ENCODE measurements at places on chromosomes 7 and 10.

DNA sequence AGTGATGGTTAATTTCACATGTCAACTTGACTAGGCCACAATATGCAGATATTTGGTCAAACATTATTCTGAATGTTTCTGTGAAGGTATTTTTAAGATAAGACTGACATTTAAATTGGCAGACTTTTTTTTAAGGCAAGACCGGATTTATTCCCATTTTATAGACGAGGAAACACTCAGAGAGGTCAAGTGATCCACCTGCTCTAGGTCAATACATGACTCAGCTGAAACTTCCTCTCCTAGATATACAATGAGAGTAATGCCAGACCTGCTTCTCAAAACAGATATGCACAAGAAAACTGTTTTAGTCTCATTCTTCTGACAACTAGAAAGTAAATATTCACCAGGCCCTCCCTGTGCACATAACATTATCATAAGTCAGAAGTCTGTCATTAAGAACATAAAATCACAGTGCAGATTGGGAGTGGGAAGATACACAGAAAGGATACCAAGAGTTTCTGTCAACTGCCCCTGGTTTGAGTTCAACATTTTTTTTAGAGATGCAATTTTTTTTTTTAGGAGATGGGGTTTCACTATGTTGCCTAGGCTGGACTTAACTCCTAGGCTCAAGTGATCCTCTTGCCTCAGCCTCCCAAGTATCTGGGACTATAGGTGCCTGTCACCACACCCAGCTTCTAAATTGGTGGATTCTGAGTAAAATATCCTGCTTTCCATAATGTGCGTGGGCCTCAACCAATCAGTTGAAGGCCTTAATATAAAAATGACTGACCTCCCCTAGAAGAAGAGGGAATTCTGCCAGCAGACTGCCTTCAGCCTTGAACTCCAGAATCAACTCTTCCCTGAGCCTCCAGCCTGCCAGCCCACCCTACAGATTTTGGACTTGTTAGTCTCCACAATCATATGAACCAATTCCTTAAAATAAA is 121.4 kb downstream of the ZFAND4 start:
- no peak for DNase-seq

GRCh38 chr7:128841921-128842673 is 11.9 kb downstream of the FLNC start:
- peak; percentile 45 for DNase-seq

GRCh38 chr7:137418841-137419240 is 75.3 kb upstream of the PTN start:
- DNase-seq, result no peak

DNA sequence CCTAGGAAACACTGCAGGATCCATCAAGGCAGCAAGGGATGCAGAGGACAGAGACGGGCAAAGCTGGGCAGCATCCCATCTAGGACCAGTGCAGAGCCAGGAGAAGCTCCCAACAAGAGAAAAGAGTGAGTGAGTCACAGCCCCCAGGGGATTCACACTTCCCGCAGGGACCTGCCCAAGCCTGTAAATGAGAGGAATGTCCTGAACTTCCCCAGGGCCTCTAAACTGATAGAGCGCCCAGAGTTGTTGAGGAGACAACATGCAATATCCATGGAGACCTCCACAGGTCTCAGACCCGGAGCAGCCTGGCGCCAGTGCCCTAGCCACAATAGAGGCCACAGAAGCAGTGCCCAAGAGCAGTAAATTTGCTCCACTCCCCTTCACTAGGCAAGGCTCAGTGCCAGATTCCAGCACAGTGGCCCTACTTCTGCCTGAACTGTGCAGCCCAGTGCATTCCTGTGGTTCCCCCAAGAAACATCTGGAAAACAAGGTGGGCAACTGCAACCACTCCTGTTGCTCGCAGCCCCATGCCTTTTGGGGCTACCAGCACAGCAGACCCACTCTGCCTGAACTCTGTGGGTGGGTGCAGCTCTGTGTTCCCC is 567.5 kb downstream of the POM121L12 start:
- DNase-seq, result no peak

DNA sequence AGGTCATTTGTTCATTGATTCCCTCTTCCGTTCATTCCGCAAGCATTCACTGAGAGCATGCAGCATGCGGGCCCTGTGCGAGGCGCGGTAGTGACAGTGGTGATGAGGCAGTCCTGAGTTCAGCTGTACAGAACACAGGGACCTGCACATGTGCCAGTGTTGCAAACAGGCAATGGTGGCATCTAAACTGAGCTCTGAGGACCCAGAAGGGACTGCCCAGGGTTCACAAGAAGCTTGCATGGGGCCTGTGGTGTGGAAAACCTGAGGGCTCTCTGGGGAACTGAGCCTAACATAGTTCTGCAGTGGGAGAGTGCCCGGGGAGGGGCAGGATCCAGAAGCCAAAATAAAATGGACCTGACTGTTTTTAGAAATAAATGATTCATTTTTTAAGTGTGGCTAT is 13.2 kb downstream of the ZNF488 start:
- no peak for DNase-seq

DNA sequence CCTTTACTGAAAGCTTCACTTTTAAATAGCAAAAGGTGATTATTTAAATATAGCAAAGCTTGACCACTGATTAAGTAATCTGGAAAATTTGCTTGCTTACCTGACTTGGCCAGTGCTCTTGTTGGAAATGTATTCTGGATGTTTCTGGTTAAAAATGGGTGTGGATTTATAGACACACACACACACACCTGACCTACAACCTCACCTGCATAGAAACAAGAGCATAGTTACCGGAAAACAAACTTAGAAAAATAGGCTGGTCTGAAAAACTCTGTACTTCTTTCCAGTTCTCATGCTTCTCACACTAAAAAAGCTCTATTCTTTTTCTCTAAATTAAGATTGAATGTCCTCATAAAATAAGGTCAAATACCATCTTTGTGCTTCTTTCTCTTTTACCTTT is at the start of gene AGR3:
AGR3 (minus strand) TSS at position 140 of the 400 bp plus-strand sequence. CDS start 3,365 bp downstream, outside the sequence.
- DNase-seq, result no peak

Data from EL (cell line).